B cell (primary cell): ENCODE measurements at places on chromosomes 2 and 18. TPM values are rescaled to one million over a fixed set of nuclear protein-coding genes. Genes with fewer than 3 reads are reported as not detected.
A peak's percentile ranks its signal among the peaks of the same experiment; 100 is the strongest.

DNA sequence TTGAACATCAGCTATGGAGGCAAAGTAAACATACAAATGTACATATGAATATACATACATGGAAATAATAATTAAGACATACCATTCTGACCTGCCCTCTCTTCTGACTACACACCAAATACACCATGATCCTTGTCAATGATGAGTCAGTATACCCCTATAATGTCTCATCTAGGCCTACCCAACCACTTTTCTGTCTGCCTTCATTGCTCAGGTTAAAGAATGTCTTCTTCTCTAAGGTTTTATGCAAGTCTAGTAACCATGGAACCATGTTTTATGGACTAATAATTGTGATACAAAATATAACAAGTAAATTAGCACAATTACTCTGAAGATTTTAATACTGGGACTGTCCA lies 128.7 kb downstream of the NCKAP5 start:
- DNase-seq: no peak

The CFC1 gene
- not detected in 2 replicates for total RNA-seq

GRCh38 chr2:206211657-206212255 lies 52.1 kb downstream of the EEF1B2 start:
- no peak for DNase-seq

The LYPD6B gene
- total RNA-seq: 1.2 and 1.5 TPM in 2 replicates

GRCh38 chr2:203637471-203638167 lies 68.8 kb upstream of the CD28 start:
- DNase-seq: no peak

GRCh38 chr2:68742626-68743415 lies 8.2 kb downstream of the ARHGAP25 start:
- DNase-seq: peak; percentile 69

- DNase-seq: no peak
Measured at GRCh38 chr2:54226260-54226659, 29.8 kb downstream of the TSPYL6 start.

GRCh38 chr2:112189001-112189556 lies 50.9 kb downstream of the FBLN7 start:
- no peak for DNase-seq

DNA sequence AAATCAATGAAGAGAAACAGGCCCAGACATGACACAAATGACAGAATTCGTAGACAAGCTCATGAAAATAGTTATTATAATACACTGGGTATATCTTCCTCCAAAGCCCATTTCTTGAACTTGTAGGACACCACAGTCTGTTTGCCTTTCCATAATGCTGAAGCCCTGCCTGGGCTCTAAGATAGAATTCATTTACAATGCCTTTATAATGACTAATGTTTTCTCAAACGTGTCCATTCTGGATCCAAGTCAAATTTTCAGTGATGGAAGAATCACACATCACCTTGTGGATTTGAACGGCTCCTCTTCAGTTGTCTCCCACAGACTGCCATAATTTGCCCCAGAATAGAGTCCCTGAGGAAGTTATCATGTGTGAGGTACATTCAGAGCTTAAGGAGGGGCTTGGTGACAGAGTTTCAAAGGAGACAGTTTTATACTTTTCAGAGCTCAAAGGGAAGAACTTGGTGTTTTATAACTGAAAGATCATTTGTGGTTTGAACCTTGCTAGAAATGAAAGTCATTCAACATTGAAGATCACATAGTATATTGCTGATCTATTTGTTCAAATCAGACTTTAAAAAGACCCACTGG lies 38.2 kb downstream of the CASP8 start:
- DNase-seq: no peak

The SOX11 gene
- 0.07 TPM in 1 of 2 replicates, not detected in the other for total RNA-seq

GRCh38 chr2:109724533-109725460 lies 69.3 kb upstream of the RGPD5 start:
- no peak for DNase-seq

The PLGLB1 gene
- 15.9 and 16.9 TPM in 2 replicates for total RNA-seq

DNA sequence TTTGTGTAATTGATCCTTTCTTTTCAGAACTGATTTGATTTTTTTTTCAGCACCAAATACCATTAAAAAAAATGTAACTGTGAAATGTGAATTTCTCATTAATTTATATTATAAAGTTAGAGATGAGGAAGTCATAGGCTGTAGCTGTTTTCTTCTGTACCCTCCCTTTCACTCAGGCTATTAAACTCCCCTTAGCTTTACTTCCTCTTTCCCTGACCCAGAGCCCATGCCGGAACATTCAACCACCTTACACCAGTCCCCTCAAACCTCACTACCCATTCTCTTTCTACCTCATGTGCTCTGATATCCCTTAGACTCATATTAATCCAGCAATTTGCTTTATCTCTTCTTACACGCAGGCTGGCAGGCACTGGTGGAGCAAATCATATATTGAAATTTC lies 12.4 kb downstream of the GALNT5 start:
- peak; percentile 15 for DNase-seq

The SIX2 gene
- not detected in 2 replicates for total RNA-seq

DNA sequence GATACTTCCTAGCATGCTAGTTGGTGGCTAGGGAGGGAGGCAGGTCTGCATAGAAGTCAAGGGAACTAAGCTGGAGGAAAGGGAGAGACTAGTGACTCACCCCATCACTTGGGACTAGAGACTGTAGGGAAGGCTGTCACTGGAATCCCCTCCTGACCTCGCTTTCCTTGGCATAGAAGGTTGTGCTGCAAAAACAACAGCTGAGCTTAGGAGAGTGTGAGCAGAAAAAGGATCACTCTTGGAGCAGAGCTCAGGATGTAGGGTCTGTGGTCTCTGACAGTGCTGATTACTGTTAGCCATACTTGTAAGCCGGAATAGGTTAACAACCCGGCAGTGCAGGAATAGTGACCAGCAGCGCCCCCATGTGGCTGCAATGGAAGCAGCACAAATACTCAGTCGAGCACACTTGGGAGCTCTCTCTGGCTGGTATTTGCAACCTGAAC lies 66.9 kb upstream of the SMAD2 start:
- peak; percentile 24 for DNase-seq

The ALPP gene
- total RNA-seq: not detected in 2 replicates

The IL36B gene
- total RNA-seq: not detected in 2 replicates

The ZNF638 gene
- total RNA-seq: 221 and 227 TPM in 2 replicates
